ENCODE measurements at places on chromosomes 4 and X.

GRCh38 chr4:28890949-28891775, 1829.0 kb upstream of the PCDH7 start:
- no peak for DNase-seq

GRCh38 chr4:89615051-89615450, 221.9 kb downstream of the SNCA start:
- DNase-seq = no peak

DNA sequence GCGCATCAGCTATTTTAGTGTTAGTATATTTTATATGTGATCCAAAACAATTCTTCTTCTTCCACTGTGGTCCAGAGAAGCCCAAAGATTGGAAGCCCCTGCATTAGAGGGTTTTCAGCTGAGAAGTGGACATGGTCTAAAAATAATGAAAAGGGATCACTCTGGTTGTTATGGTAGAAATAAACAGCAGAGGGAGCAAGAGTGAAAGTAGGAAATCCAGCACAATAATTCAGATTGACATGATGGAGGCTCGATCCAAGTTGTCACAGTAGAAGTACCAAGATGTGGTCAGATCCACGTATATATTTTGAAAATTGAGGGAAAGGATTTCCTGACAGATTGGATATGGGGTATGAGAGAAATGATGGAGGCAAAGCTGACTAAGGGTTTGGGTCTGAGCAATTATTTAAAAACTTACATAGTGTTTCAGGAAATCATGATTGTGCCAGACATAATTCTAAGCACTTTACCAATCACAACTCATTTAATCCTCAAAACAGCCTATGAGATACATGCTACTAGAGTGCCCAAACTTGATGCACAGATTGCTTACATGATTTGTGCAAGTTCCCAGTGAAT, 17.0 kb upstream of the TMEM144 start:
- no peak for DNase-seq

- DNase-seq = no peak
Observed at GRCh38 chr4:24108567-24108966, 218.7 kb upstream of the PPARGC1A start.

DNA sequence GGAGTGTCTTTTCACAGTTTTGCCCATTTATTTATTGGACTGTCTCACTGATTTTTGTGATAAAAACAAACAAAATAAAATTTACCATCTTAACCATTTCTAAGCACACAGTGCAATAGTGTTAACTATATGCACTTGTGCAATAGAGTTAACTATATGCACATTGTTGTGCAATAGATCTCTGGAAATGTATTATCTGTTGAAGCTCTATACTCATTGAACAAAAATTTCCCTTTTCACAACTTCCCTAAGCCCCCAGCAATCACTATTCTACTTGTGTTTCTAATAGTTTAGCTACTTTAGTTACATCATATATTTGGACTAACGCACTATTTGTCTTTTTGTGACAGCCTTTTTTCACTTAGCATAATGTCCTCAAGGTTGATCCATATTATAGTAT, 59.7 kb upstream of the BEX4 start:
- DNase-seq = no peak
